HL-60 (cell line): ENCODE measurements at places on chromosomes 11 and 22.

- DNase-seq: no peak
Measured at GRCh38 chr11:86781546-86781945, 18.8 kb upstream of the PRSS23 start.

DNA sequence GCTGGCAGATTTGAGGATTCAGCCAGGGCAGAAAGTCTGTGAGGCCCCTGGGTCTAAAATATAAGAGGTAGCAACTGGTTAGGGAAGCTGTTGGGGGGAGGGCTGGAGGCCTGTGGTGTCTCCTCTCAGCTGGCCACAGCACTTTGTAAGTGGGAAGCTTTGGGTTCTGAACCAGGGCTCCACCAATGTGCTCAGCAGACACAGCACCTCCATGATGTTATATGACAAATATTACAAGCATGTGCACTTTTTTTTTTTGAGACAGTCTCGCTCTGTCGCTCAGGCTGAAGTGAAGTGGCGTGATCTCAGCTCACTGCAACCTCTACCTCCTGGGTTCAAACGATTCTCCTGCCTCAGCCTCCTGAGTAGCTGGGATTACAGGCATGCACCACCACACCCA, 8.0 kb downstream of the ARHGAP1 start:
- no peak for DNase-seq

- DNase-seq: no peak
Measured at GRCh38 chr11:122367809-122368231, 251.8 kb upstream of the BLID start.

- no peak for DNase-seq
Measured at GRCh38 chr11:130403967-130404366, 24.4 kb downstream of the ADAMTS8 start.

DNA sequence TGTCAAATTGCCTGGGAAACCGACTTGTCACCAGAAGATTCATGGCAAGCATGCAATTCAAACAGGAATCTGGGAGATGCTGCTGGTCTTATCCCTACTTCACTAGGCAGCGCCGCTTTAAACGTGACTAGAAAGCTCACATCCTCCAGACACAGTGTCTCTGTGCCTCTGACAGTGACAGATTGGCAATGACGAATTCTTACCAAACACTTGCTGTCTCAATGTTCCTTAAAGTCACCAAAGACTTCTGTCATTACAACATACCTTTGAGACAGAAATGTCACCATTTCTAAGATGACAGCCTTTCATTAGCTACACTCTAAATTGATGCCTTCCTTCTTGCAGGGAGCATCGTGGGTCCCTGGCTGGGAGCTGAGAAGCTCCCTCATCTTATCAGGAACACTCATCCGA, 197.8 kb downstream of the CWF19L2 start:
- DNase-seq: peak; percentile 36

GRCh38 chr22:46054091-46055073, 77.4 kb upstream of the WNT7B start:
- peak; percentile 35 for DNase-seq

DNA sequence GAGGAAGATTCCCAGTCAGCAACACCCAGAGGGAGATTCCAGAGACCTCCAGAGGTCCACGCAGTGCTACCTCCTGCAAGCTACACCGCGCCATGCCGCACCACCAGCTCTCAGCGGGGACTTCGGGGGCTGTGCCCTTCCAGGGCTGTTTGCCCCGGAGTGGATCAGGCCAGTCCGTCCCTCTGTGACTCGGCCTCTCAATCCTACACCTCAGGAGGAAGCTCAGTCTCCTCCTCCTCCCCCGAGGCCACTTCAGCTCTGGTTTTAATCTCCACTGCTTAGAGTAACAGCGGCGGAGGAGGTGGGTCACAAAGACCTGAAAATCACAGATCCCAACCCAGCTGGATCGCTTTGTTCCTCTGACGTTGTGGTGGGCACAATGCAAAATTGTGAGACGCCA, 68.6 kb downstream of the PHF21B start:
- DNase-seq: no peak
